ENCODE measurements at places on chromosomes 6 and 20.

DNA sequence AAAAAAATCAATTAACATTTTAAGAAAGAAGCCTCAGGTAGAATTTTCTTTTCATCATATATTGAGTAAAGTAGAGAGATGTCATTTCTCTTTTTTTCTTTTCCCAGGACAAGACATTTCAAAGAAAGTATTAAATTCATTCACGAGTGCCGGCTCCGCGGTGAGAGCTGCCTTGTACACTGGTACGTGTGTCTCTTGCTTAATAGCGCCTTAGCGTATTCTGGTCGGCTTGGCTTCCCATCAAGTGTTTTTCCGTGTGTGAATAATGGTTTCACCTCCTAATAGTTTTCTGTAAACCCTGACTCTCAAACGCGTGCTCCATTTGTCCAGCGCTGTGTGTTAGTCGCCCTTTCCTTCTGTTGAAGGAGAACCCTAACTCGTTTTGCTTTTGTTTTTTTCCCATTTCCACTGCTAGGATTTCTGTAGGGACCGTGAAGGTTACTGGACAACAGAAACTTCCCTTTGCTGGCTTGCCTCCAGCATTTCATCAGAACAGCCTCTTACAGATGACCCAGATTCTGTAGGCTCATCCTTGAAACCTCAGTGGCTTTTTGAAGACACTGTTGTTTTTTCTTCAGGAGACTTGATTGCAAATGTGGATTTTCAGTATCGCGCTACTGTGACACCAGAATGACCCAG, 45.7 kb upstream of the IRF4 start:
- DNase-seq = no peak

DNA sequence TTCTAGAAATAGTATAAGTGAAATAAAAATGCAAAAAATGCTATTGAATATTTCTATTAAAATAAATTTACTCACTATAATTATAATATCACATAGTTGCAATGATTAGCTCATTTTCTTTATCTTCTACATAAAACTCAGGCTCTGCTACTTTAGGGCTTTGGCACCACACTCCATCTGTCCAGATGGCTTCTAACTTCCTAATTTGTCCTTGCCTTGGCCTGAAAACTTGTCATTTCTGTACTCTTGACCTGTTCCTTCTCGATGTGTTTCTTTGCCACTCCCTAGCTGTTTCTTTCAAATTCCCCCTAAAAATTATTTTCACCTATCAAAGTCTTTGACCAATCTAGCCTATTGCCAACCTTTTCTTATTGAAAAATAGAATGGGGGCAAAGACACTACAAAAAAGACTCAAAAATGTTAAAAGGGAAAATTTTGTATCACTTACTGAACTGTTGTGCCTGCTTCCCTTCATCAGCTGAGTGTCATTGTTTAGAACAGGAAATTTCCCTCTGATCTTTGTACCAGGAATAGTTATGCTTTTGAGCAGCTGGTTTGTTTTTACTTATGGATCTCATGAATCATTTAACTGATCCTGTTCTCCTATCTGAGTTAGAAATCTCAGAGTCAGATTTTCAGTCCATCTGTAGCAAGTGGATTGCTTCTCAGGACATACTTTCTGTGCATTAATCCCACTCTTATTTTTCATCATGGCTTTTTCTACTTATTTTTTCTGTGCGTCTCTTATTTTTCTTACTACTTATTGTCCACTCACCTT, 279.2 kb upstream of the CNR1 start:
- no peak for DNase-seq

GRCh38 chr20:6944292-6944691, 176.8 kb downstream of the BMP2 start:
- no peak for DNase-seq

GRCh38 chr6:82176616-82177015, 70.9 kb downstream of the IBTK start:
- DNase-seq = peak; percentile 25

- DNase-seq = peak; percentile 67
Observed at GRCh38 chr20:50450881-50451752, 59.1 kb upstream of the PTPN1 start.

DNA sequence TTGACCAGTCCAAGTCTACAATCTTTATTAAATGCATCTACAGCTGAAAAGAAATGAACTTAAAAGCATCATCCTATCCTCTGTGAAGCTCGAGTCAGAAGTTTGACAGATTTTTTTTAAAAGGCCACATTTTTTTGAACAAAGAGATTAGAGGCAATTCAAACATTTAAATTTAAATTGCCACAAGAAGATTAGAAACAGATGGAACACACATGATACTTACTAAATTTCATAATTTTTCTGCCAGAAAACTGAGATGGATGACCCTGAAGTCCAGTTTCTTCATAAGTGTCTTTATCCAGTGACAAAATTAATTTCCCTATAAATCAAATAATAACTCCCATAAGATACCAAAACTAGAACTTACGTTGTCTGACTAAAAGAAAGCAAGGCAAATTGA, 4.3 kb downstream of the RPP40 start:
- DNase-seq = peak; percentile 64

GRCh38 chr6:68468244-68468884, 166.7 kb upstream of the ADGRB3 start:
- no peak for DNase-seq

DNA sequence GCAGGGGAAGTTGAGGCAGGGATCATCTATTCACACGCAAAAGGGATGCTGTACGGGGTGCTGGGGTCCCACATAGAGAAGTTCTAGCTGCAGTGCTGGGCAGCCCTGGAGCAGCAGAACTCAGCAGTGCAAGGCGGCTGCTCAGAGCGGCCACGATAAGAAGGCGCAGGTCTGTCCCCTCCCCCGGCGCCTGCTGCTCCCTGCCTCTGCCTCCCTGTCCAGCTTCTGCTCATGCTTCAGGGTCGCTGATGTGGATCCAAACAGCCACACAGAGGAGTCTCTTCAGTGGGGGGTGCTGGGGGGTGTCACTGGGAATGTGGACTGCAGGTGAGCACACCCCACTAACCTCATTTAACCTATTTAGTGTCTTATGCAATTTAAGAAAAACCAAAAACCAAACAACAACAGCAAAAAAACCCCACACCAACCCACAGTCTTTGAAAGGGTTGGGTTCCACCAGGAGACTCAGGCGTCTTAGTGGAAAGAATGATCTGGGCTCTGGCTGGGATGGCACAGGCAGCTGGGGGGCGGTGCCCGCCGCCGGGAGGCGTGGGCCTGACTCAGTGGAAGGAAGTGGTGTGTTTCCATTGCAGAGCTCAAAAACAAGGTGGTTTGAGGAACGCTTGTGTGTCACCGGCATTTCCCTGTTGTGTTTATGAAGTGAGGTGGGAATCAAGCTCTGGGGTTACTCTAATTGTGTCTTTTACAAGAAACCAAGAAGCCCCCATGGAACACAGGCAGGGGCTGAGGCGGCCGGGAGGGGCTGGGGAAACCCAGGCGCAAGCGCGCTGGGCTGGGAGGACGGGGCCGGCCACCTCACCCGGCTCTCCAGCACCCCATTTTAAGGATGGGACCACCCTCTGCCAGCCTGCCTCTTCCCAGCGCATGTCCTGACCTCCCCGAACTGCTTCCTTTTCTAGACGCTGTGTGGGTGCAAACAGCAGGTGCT, 55.1 kb downstream of the IRF4 start:
- DNase-seq = no peak

DNA sequence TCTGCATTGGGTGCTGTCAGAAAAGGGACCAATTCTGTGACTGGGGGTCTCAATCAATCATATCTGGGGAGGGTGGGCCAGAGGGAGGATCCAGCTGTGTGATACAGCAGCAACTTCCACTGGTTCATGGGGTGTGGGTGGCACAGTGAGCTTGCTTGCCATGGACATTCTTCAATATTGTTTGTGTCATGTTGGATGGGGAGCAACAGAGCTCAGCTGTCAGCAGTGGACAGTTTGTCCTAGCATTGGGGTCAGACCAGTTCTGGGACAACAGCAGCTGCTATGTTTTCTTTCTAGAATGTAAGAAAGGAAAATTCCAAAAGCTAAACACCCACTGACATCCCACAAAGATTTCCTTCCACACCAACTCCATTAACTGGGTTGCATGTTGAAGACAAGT, 221.9 kb upstream of the CDH4 start:
- no peak for DNase-seq

GRCh38 chr6:130730600-130730999, 96.6 kb upstream of the SMLR1 start:
- no peak for DNase-seq
